ENCODE measurements at places on chromosomes 11 and 22.

- no peak for DNase-seq
Measured at GRCh38 chr22:44024288-44024921, at the start of gene PARVB. Gene PARVB (plus strand): TSS chr22:44024302. CDS start chr22:44024340, 38 bp downstream.

DNA sequence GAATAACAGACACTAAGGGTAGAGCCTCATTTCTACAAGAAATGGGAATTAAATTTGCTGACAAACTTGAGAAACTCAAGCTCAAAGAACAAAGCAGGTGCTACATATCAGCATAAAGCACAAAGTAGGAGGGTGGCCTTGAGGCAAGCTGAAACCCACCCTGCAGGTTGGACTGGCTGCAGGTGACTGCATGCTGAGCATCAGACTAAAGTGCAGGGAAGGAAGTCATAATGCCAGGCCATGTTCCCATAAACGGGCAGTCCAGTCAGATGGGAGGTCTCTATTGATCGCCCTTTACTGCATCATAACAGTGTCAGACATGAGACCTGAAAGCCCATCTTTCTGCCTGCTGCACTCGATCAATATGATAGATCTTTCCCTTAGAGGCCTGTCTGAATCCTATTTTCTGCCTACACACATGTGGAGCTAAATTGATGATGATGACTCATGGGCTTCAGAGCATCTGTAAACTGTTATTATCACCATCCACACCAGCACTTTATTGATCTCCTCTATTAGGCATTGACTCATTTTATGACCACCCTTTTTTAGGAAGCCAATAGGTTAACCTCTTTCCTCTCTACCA is 224.5 kb upstream of the DDI1 start:
- no peak for DNase-seq

DNA sequence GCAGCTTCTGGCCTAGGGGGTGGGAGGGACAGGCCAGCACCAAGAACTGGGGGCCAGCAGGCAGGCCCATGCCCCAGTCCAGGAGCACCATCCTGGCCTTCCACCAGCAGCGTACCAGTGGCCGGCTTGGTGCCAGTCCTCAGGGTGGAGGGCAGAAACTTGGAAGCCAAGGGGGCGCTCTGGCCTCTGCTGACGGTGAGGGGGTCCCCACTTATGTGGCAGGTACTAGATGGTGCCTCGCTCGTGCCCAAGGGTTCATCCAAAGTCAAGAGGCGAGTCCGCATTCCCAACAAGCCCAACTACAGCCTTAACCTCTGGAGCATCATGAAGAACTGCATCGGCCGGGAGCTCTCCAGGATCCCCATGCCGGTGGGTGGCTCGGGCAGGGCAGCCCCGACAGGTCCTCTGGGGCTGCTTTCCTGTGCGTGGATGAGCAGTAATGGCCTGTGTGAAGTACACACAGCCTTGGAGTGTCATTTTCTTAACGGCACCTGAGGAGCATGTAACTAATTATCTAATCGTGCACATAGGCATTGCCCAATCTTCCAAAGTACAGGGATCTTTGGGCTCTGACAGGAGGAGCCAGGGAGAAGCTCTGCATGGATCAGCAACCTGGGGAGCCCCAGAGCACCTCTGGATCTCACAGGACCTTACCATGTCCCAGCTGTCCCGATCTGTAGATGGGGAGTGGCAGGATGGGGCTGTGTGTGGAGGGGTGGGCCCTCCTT is 79.1 kb downstream of the MORC2 start:
- DNase-seq = no peak

- DNase-seq = no peak
Measured at GRCh38 chr11:131923309-131923708, 552.9 kb downstream of the NTM start.

GRCh38 chr11:17613983-17614382 is 66.9 kb downstream of the OTOG start:
- no peak for DNase-seq

GRCh38 chr11:65301491-65302329 is 13.0 kb upstream of the CDC42EP2 start:
- no peak for DNase-seq

DNA sequence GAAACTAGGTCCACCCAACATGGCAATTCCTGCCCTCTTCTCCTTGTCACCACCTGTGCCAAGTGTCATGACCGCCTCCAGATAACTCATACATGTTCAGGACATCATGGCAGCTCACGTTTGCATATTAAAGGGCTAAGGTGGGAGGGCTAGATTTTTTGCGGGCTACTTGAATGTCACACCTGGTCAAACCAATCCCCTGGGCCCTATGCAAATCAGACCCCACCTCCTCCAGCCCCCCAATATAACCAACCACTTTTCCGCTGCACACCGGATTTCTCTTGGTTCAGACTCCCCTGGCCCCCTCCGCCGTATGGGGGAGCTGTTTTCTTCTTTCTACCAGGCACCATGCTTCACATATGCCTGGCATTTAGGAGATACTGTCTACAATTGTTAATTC is 12.6 kb downstream of the UPB1 start:
- DNase-seq = no peak

DNA sequence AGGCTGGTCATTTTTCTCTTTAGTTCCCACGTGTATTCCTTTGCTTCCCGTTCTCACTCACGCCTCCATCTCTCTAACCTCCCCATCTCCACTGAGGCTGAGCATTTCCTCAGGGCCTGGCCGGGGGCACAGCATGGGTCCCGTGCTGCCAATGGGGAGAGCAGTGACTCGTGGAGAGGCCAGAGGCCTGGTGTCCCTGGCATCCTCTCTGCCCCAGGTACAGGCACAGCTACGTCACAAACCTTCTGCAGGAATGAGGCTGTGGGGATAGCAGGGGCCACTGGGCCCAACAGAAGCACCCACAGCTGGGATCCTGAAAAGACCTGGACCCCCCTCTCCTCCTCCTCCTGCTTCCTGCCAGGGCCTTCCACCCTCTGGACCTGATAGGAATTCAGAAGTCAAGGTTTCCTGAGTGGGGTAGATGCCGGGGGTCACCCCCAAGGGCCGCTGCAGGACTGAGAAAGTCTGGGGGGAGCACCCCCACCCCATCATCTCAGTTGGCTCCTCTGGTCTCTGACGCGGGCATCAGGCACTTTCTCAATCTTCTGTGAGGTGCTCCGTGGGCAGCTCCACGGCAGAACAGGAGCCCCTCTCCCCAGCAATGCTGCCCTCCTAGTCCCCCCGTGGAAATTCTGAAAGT is 11.8 kb downstream of the PNPLA5 start:
- no peak for DNase-seq

DNA sequence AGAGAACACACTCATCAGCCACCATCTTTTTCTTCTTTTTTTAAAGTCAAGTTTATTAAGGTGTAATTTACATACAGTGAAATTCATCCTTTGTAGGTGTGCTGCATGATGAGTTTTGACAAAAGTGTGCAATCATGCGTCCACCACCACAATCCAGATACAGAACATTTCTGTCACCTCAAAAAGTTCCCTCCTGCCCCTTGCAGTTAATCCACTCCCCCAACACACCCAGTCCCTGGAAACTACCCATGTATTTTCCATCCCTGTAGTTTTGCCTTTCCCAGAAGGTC is 126.7 kb downstream of the HIPK3 start:
- no peak for DNase-seq

DNA sequence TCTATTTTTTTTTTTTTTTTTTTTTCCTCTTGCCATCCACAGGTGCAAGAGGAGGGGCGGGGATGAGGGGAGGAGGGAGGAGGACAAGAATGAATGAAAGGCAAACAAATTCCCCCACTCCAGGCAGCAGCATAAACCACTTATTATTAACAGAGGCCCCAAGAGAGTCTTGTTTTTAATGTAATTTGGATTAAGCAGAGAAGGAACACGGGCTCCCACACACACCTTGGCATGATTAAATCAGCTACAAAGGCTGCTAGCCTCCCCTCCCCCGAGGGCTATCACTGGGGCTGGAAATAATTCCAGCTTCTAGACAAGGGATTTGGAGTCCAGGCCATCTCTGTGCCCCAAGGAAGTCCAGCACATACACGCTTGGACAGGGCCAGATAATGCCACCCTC is 93.4 kb upstream of the DRD2 start:
- DNase-seq = no peak
